ENCODE measurements at places on chromosomes 6 and 20.
A peak's percentile ranks its signal among the peaks of the same experiment; 100 is the strongest.

DNA sequence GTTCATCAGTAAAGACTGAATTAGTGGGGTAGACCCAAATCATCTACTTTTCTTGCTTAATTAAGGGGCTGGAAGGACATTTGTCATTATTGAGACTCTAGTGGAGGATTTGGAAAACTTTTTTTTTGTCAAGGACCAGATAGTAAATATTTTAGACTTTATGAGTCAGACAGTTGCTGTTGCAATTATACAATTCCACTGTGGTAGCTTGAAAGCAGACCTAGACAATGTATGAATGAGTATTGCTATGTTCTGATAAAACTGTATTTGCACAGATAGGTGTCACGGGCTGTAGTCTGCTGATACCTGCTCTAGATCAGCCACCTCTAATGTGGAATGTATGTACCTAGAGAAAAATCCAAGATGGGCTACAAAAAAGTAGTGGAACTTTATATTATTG, 175.0 kb downstream of the CARMIL1 start:
- no peak for DNase-seq

DNA sequence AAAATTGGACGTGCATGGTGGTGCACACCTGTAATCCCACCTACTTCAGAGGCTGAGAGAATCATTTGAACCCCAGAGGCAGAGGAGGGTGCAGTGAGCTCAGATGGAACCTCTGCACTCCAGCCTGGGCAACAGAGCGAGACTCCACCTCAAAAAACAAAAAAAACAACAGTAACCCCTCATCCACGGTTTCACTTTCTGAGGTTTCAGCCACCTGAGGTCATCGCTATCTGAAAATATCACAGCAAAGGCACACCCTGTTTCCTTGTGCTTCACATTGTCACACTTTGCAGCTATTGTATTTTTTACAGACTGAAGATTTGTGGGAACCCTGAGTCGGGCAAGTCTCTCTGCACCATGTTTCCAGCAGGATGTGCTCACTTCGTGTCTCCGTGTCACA, 54.1 kb upstream of the FOXQ1 start:
- DNase-seq, result no peak

DNA sequence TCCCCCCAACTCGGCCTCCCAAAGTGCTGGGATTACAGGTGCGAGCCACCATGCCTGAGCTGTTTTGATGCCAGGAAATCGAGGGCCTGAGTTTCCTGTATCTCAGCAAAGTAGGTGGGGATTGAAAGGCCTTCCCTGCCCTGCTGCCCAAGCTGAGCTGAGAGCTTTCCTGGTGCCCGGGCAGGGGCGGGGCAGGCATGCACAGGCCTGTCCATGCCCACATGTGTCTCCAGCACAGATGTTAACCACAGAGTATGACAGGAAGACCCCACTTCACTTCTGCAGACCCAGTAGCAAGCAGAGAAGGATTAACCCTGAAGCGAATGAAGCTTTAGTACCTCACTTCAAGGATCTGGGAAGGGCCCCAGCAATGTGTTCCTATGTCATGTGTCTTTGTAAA, 66.0 kb downstream of the GPR6 start:
- DNase-seq, result no peak

DNA sequence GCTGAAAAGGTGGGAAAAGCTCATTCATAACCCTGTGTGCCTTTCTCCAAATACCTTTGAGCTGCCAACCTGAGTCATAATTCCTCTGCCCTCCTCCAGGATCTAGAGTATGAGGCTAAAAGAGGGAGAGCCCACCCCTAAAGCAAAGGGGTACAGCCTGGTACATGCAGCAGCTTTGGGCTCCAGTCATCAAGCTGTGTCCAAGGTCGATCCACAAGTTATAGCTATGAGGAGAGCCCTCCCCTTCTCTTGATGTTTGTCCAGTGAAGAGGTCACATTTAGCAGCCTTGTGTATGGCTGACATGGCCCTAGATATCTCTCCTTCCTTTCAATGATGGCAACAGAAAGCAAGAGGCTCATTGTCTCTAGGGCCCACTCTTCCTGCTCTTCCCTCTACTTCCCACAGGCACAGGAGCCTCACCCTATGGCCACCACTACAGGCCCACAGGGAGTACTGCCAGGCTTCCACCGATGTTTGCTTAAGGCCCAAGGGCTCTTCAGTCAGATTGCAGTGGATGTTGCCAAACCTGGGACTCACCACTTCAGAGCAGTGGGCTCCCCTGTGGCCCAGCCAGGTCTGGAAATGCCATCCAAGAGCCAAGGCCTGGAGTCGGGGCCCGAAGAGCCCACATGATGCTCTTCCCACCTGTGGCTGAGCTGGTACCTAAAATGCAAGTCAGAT, 176.8 kb downstream of the CD83 start:
- DNase-seq, result no peak

DNA sequence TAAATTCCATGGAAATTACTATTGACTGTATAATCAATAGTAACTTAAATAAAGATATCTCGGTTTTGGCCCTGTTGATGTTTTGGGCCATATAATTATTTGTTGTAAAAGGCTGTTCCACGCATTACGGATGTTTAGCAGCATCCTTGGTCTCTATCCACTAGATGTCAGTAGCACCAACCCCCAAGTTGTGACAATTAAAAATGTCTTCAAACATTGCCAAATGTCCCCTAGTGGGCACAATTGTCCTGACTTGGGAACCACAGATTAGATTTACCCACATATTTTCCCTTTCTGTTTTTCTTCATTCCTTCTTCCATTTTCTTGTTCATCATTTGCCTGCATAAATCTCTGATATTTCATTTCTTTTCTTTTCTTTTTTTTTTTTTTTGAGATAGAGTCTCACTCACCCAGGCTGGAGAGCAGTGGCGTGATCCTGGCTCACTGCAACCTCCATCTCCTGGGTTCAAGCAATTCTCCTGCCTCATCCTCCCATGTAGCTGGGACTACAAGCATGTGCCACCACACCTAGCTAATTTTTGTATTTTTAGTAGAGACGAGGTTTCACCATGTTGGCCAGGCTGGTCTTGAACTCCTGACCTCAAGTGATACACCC, 13.6 kb upstream of the WFDC8 start:
- DNase-seq, result no peak

DNA sequence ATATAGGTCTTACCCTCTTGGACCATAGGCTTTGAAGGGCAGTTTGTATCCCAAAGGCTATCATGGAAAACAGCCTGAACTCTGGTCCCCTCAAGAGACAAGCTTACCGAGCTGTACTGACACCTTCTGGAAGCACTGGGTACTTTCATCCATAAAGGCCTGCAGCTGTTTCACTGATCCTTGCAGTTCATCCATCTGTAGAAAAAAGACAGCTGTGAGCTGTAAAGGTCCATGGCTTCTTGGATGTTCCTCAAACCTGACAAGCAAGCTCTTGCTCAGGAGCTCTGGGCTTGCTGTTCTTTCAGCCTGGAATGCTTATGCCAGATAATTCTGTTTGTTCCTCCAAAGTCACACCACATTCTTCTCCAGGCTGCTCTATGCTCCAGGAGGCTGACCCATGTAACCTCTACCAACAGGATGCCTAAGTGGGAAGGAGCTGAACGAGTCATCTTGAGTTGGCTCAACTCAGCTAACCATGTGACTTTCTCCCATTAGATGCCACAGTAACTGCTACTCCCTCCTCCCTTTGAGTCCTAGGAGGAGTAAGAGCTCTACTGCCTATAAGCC, 8.8 kb upstream of the NDRG3 start:
- DNase-seq, result peak; percentile 51

GRCh38 chr20:33689973-33690372, 3.8 kb upstream of the E2F1 start:
- DNase-seq, result no peak

- no peak for DNase-seq
These were observed 8.7 kb downstream of the EZR start for GRCh38 chr6:158810155-158811095.

- DNase-seq, result no peak
These were observed 6.3 kb upstream of the TSHZ2 start for GRCh38 chr20:52965819-52966218.

DNA sequence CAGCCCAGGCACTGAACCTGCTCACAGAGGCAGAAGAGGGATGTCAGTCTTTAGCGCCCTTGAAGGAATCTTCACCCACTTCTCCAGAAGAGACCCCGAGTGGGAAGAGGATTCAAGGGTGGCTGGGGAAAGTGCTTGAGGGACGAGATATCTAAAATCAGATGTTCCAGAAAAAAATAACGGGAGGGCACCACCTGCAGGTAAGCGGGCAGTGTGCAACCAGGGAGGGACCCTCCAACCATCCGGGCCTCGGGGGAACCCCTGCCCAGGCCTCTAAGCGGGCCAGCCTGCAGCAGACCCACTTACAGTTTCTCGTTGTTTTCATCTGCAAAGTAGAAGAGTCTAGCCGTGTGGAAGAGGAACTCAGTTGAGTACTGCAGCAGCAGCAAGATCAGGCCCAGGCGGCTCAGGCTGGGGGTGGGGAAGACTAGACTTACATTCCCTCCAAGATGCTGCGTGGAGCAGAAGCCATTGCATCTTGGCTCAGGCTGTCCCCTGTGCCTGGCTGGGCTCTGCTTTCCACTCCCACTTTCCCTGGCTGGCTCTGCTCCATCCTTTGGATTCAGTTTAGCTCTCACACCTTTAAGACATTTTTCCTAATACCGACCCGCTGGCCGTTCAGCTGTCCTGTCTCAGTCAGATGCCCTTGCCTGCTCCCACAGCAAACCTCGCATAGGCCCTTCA, 71.0 kb downstream of the TRAM2 start:
- DNase-seq, result no peak

- no peak for DNase-seq
These were observed 49.0 kb upstream of the VSTM2L start for GRCh38 chr20:37853823-37854375.

- no peak for DNase-seq
These were observed 249.0 kb upstream of the OPRM1 start for GRCh38 chr6:153790048-153790447.

DNA sequence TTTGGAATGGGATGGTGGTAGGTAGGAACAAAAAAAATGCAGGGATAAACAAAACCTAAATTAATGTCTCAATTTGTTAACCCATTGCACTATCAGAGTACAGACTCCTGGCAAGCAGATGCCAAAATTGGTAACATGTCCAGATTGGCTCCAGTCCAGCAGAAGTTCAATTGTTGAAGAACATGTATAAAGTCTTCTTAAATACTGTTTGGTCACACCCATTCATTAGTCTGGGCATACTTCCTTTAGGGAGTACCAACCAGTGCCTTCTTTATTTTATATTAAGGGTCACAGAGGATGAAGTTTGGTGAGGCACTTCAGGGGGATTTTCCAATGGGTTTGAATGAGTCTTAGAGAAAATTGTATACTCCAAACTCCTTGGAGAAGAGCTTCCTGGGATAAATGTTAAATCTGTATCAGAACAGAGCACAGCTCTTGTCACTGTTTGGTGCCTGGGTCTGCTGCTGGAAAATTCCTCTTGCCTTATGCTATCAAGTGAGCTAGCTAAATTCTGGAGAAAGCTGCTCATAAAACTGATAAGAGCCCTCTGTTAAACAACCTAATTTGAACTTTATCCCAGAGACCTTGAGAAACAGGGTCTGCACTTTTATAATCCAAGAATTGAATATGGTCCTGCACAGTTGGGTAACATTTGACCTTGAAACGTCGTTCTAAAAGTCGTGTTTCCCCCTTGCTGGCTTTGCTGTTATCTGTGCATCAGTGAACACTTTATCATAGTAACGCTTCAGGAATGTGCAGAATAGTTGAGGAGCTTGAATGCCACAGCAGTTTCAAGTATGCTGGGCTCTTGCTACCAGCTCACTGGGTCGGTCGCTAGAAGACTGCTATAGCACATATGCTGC, 334.1 kb upstream of the CITED2 start:
- no peak for DNase-seq

DNA sequence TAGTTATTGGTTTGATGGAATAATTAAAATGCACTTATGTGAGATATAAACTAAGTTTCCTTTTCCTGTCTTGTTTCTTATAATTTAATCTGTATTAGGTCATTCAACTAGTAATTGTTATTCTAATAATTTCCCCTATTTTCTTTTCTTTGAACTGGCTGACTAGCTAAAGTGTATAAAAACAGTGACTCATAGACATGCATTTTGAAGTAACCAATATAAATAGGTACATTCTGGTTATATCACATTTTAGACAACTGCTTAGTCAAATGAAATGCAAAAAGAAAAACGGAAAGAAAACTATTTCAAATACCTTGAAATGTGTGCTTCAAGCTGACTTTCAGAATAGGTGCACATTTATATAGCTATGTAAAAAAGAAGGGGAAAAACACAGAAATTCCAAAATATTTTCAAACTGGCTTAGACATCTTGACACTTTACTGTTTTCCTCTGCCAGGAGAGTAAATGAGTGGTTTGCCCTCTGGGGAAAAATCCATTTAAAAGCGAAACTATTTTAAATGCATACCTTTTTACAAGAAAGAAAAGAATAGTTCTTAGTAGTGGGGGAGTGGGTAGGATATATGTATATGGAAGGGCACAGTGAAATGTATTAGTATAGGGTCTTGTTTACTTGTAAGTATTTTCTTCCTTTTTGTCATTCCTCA, 28.3 kb downstream of the KCNQ5 start:
- no peak for DNase-seq

DNA sequence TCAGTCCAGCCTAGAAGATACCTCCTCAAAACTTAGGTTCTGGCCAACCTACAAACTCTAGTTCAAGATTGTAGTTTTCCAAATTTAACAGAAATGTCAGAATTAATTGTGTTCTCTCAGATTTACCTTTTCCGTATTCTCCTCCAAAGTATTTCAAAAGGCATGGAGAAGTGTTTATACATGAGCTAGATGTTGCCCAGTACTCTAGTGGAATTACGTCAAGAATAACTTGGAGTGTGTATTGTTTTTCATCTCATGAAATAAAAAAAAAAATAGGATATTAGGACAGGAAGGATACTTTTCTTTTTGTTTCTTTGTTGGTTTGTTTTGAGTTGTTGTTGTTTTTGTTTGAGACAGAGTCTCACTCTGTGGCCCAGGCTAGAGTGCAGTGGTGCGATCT, 32.3 kb upstream of the MARCKS start:
- no peak for DNase-seq

DNA sequence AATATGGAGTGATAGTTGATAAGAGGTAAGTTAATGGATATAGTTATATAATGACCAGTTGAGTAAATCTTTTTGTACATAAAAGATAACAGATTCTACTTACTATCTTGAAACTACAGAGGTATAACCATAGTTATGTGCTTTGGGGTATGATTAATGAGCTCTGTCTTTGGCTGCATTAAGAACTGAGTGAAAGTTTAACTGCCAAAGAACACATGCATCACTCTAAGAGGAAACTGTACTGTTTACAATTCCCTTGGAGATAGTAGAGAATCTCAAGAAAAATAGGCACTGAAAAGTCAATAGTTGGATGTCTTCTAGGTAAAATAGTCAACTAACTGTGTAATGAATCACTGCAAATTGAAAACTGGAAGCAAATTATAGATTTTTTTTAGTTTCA, 1129.5 kb downstream of the EPHA7 start:
- DNase-seq, result no peak
